ENCODE measurements at places on chromosomes 1 and 21.

DNA sequence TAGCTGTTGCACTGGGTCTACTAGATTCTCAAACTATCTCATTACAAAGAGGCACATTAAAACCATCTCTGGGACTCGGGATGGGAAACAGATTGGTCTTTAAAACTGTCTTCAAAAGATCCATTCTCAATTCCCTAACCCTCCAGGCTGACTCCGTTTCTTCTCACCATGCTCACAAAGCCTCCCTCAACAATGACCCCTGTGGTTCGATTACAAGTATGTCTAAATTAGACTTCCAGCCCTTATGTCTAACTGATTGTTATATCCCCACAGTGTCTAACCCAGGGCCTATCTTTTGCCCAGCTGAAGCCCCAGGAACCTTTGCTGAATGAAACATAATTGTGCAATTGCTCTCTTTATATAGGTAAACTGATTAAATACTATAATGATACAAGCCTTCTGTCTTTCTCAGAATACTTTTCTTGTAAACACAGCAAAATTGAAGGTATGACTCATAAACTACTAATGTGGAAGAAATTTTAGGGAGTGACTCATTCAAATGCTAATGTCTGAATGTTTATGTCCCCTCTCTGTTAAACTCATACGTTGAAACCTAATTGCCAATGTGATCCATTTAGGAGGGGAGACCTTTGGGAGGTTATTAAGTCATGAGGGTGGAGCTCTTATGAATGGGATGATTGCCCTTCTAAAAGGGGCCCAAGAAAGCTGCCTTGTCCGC, 65.6 kb upstream of the DAB1 start:
- no peak for DNase-seq

DNA sequence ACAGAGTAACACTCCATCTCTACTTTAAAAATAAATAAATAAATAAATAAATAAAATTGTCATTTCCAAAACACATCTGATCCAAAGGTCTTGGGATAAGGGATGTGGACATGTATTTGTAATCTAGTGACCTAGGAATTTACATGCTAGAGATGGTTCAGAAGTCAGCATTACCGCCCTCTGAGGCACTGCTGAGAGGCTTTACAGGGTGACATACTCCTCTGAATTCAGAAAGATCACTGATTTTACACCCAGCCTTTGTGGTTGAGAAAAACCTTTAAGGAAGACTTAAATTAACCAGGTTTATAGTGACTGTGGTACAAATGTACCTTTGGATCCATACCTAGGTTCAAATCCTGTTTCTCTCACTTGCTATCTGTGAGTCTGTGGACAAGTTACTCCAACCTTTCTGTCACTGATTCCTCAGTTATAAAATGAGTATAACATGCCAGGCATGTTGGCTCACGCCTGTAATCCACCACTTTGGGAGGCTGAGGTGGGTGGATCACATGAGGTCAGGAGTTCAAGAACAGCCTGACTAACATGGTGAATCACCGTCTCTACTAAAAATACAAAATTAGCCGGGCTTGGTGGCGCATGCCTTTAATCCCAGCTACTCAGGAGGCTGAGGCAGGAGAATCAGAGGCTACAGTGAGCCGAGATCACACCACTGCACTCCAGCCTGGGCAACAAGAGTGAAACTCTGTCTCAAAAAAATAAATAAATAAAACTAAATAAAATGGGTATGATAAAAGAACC, 20.1 kb downstream of the OSBPL9 start:
- no peak for DNase-seq

DNA sequence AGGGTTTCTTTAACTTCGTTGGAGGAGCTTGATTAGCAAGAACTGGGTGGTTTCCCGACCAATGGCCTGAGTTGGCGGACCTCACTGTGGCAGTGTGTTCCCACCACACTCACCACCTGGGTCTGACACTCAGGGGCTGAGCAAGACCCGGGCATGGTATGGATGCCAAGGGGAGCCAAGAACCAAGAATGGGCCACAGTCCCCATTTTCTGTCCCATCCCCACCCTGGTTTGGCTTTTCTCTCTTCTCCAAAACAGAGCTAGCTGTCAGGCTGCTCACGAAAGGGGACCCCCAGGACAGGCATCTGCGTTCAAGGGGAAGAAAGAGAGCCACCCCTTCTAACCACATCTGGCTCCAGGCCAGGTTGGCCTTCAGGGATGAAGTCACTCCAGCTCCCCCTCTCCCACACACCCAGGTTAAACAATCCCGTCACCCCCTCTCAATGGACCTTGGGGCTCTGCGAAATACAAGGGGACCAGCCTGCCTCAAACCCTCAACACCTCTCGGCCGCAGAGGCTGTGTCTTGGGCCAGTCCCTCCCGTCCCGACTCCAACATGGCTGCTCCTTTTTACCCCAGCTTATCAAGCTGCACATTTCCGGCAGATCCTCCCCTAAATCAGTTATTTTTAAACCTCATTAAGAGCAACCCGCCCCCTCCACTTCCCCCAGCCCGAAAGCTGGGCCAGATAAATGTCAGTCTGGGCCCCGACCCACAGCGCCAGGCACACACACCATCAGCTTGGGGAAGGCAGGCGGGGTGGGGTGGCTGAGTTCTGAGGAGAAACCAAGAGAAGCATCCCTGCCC, 3.4 kb downstream of the TAGLN2 start:
- peak; percentile 76 for DNase-seq

DNA sequence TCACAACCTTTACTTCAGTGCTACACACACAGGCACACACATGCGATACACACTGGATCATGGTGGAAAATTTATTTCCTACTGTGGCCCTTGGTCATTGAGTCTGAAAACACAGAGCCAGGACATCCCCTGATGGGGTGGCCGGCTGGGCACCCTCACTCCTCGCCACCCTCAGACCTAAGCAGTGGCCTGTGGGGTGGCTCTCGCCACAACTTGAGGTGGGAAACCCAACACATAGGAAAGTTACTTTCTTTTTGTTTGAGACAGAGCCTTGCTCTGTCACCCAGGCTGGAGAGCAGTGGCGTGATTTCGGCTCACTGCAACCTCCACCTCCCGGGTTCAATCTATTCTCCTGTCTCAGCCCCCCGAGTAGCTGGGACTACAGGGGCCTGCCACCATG, 19.4 kb downstream of the CRYAA start:
- no peak for DNase-seq

Measured in GM12865 (cell line).